ENCODE measurements at places on chromosomes 13 and 19.
A peak's percentile ranks its signal among the peaks of the same experiment; 100 is the strongest.

DNA sequence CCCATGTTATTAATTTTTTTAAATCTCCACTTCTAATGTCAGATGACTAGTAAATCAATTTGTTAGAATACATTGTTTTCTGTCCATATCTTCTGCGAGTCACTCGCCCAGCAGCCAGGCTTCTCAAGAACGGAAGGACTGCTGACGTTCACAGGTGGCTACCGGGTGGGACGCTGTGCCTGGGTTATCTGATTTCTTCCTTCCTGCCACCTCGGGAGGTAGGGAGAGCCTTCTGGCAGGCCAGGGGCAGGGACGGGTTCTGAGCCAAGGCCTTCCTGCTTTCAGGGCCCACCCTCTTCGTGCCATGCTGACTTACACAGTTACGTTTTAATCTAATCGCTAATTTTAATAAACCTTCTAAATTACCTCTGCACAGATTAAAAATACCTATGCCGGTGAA lies 7.9 kb upstream of the C1QTNF9 start:
- DNase-seq: no peak

GRCh38 chr13:113186061-113186900 lies 22.2 kb downstream of the PCID2 start:
- peak; percentile 86 for DNase-seq

- DNase-seq: no peak
These were observed 2.8 kb downstream of the NECTIN2 start for GRCh38 chr19:44848812-44849447.

DNA sequence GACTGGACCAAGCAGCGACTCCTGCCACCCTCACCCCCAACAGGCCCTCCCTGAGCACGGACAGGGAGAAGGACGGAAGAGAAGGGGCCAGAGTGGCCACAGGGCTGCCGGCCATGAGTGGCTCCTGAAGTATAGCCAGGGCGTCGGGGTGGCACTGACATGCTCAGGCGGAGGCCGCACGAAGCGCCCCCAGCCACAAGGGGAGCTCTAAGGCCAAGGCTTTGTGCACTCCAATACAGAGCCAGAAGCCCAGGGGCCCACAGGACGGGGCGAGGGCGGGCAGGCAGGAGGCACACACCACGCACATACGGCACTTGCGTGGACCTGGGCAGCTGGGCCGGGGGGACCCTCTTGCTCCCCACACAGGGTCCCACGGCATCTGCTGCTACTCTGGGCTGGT lies 52.0 kb downstream of the KLF2 start:
- DNase-seq: no peak

DNA sequence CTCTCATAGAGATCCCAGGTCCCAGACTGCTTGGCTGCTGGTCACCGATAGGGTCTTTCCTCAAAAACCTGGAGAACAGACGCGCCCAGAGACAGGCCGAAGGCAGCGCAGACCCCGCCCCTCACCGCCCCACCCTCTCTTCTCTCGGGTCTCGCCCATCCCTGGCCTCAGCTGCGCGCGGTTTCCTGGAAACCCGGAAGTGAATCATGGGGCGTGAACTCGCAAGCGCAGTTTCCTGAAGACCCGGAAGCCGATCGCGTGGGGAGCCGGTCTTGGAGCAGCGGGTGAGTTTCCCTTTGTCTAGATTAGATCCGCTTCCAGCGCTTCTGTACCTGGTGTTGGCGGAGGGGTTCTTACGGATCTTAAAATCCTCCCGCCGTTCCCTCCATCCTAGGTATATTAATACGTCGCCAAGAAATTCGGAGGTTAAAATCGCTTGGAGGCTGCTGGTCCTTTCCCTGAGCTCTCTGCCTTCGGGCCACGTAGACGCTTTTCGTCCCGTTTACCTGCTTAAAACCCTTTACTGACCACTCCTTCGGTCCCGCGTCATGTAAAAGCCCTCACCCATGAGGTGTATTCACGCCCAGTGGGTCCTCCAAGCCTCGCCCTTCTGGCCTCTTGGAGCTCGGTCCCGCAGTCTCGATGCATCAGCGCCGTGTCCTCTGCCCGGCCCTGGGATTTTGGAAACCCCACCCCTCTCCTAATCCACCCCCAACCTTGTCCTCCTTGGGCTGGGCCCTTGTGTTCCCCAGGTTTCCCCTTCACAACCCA lies at the start of gene ZNF578:
Gene ZNF578 (plus strand): TSS at position 230 of the 771 bp plus-strand sequence. CDS start 48,293 bp downstream, outside the sequence.
- DNase-seq: peak; percentile 42

- DNase-seq: peak; percentile 53
These were observed 825 bp upstream of the YIF1B start for GRCh38 chr19:38316477-38317067.

GRCh38 chr13:69423844-69424243 lies 683.8 kb upstream of the ATXN8OS start:
- no peak for DNase-seq

DNA sequence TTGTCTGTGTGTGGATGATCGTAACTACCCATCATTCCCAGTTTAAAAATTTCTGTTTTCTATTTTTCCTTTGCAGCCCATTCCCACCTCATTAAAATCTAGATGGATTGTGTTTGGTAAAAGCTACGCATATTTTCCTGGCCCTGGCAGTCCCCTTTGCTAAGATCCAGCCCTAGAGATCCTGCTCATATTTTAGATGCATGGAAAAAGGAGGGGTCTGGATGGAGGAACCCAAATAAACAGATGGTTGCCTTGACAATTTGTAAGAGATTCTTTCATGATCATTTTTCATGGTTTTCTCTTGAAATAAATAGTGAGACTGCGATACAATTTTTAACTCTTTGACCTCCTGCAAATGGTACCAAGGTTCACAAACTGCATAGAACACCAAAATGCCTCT lies 174.4 kb downstream of the SLC7A1 start:
- DNase-seq: no peak

DNA sequence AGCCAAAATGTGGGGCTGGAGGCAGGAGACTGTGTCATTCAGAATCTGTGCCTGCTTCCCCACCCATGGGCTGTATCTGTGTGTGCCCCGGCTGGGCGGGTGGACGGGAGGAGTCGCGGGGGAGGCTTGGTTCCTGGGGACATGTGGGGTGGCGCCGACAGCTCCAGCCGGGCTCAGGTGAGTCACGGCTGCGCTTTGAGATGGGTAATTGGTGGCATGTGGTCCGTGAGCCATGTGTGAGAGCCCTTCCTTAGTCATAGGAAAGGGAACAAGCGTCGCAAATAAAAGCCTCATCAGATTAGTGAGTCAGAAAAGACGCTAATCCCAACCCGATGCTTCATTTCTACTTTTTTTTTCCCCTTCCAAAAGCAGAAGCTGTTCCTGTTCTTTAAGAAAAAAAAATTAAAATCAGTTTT lies 118.6 kb upstream of the ZNF536 start:
- no peak for DNase-seq

DNA sequence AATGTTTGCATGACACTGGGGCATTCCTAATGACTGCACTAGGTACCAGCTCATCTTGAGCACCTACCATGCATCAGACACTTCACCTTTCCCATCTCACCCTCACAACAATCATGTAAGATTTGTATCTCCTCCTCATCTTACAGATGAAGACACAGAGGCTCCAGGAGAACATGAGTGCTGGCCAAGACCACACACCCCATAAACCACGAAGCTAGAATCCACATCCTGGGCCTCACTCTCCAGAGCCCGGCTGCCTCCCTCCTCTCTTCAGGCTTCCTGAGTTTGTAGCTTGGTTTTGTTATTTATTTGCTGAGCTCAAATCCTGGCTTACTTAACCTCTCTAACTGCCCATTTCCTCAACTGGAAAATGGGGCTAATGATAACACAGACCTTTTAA lies 25.9 kb downstream of the FAM216B start:
- no peak for DNase-seq

GRCh38 chr19:48588670-48589401 lies 17.7 kb upstream of the SPACA4 start:
- DNase-seq: peak; percentile 89

GRCh38 chr13:45492538-45492937 lies 27.8 kb downstream of the COG3 start:
- no peak for DNase-seq

DNA sequence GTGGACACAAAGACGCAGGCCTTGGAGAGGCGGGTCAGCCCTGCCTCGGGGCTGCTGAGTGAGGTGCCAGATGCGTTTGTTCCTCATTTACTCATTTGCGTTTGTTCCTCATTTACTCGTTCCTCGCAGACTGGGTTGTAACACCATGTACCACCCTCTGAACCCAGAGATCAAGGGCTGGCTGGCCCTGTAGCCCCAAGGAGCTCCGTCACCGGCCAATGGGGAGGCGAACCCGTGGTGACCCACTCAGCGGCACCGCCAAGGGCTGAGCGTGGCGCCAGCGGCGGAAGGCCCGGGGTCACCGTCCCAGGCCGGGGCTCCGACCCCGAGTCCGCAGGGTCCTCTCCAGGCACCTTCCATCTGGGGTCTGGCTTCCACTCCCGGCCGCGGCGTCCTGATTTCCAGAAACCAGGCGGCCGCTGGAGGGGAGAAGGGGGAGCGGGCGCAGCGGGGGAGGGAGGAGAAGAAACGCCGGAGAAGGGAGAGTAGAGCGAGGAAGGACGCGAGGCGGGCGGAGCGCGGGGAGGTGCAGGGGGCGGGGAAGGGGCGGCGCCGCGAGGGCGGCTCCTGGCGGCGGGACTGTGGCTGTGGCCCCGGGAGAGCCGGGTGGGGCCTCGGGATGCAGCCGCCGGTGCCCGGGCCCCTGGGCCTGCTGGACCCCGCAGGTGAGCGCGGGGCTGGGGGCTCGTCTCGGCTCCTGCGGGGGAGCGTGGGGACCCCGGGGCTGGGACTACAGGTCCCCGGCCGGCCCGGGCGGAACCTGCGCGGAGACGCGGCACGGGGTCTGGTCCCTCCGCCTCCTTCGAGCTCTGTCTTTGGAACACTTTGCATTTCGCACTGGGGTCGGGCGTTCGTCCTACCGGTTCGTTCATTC lies at the start of gene TMEM255B:
Gene TMEM255B (plus strand): TSS at position 576 of the 874 bp plus-strand sequence. CDS start 44 bp downstream, at position 620.
- peak; percentile 93 for DNase-seq

GRCh38 chr13:30835442-30835841 lies 70.6 kb upstream of the MEDAG start:
- DNase-seq: no peak

GRCh38 chr19:13691569-13692435 lies 72.5 kb upstream of the MRI1 start:
- DNase-seq: no peak

GRCh38 chr13:30744056-30744680 lies 8.8 kb downstream of the ALOX5AP start:
- peak; percentile 82 for DNase-seq

DNA sequence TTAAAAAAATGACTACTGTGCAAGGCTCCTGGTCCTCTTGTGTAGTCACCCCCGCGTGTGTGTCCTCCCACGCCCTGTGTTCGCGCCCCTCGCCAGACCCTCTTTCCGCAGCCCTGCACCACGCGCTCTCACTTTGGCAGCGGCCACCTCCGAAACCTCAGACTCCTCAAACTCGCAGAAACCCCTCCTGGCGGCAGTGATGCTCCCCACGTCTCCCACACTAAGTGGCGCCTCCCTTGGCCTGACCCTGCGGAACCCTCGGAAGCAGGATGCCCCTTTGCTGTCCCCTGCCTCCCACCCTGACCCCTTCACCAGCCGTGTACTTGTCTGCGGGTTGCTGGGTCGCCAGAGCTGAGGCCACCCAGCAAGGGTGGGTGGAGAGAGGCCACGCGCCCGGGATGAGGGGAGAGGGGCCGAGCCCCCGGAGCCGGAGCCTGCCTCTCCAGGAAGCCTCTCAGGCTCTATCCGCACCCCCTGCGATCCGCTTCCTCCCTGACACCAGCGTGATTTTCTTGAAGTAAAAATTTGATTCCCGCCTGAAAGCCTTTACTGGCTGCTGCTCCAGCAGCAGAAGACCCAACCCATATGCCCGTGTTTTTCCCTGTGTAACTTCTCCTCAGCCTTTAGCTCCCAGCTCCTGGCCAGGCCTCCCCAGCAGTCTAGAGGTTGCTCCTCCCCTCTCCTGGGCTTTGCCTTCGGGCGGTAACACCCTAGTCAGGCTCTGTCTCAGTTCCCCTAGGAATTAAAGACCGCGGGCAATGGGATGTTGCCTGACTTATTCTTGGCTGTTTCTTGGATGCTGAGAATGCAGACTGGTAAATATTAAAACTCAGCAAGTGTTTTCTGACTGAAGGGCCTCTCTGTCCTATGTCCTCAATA lies 55.2 kb downstream of the MIPEP start:
- DNase-seq: no peak

- no peak for DNase-seq
These were observed 1555.5 kb downstream of the UQCRFS1 start for GRCh38 chr19:27657271-27658051.

DNA sequence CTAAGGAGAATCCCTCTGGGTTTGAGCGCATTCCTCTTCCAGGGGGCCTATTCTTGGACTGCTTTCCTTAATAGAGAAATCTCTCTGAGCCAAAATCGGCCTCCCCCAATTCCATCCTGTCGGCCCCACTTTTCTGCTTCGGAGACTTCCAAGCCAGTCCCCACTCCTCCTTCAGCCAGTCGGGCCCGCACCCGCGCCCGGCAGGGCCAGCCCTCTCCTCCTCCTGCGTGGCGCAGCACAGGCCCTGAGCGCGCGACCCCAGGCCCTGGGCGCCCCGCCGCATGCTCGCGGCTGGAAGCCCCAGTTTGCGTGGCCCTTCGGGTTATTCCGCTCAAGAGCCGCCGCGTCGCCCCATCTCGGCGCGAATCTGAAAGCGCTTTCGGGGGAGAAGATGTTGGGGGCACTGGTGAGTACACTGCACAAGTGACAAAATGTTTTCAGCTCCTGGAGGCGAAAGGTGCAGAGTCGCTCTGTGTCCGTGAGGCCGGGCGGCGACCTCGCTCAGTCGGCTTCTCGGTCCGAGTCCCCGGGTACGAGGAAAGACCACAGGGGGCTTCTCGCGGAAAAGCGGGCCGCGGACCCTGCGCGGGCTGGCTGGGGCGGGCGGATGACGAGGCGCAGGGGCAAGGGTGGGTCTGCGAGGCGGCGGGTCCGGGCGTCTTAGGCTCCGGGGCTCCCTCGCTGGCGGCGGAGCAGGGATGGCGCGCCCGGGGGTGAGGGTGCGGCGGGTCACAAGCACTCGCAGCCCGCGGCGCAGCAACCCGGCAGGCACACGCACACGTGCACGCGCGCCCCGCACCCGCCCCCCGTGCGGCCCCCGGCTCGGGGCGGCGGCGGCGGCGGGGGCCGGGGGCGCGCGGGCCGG lies at the start of gene IL17D:
Gene IL17D (plus strand): TSS at position 785 of the 865 bp plus-strand sequence. CDS start 303 bp downstream, outside the sequence.
- DNase-seq: peak; percentile 82

DNA sequence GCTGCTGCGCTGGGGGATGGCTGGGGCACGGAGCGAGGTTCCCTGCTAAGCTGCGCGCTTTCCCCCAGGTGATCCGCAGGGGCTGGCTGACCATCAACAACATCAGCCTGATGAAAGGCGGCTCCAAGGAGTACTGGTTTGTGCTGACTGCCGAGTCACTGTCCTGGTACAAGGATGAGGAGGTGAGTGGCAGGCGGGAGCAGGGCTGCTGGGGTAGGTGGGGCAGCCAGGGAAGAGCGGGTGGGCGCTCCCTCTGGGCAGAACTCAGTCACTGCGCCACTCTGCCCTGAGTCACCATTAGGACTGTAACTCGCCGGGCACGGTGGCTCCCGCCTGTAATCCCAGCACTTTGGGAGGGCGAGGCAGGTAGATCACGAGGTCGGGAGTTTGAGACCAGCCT lies 23.8 kb downstream of the TMED1 start:
- DNase-seq: no peak

DNA sequence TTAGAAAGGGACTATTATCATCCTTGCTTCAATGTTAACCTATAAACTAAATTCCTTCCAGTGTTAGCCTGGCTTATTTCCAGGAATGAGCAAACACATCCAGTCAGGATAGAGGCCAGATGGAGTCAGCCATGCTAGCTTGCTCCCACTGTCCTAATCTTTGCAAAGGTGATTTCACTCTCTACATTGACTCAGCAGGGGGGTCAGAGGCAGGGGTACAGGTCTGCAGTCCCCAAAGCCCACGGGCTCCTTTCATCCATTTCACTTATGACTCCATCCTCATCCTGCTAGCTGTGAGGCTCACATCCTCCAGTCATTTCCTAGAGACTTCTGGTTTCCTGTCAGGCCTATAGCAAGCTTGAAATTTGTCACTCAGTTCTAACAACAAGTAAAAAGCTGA lies 63.4 kb upstream of the CEACAM8 start:
- DNase-seq: no peak
